ENCODE measurements at places on chromosomes 2 and 18.

DNA sequence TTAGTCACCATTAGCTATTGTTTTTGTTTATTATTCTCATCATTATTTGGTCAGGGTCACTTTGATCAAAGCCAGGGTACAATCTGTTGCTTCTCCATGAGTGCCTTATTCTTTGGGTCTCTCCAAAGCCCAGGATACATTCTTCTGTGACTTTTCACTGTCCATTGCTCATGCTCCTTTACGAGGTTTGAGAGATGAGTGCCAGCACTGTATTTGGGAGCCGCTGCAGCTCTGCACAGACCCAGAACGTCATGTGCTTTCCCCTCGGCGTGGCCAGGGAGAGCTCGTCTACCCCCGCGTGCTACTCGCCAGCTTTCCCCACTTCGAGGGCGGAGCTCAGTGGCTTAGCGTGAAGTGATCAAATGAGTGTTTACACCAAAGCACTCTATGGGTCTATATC is 123.7 kb downstream of the COL6A3 start:
- DNase-seq, result no peak

GRCh38 chr2:42064417-42064942 is 16.7 kb downstream of the PKDCC start:
- DNase-seq, result no peak

- DNase-seq, result peak; percentile 37
Observed at GRCh38 chr2:181307203-181307991, 149.8 kb upstream of the ITGA4 start.

DNA sequence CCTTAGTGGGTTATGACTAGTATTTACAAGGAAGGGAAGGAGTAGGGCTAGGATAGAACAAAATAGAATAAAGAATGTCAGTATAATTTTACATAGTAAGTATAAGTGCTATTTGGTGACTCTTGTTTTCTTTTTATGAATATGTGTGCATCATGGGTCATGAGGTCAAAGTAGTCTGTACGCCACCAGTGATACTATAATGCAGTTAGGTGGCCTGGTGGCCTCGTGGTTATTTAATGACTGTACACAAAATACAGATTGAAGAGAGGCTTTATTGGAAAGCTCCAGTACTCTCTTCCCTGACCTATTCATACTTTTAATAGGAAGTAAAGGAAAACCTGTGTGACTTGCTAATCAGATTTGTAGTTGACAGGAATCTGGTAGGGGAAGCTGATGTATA is 27.3 kb downstream of the CAB39 start:
- no peak for DNase-seq

- no peak for DNase-seq
Observed at GRCh38 chr2:171692331-171692730, 5.1 kb downstream of the DYNC1I2 start.

GRCh38 chr2:98935777-98936352 is at the start of gene CRACDL:
Gene CRACDL (minus strand): TSS chr2:98936225. CDS start chr2:98846800, 89,425 bp downstream.
- DNase-seq, result no peak

DNA sequence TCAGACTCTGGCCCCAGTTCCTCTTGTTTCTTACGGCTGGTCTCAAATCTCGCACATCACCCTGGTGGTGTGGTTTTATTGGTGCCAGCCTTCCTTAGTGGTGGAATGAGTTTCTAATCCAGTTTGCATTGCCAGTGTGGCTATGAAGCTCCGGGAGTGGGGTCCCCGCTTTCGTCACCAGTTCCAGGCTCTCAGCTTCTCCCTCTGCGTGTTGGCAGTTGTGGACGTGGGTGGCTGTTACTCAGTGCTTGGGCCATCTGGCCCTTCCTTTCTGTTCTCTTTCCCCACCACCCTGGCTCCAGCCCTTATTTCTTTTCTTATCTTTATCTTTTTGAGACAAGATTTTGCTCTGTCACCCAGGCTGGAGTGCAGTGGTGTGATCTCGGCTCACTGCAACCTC is 30.1 kb downstream of the EFR3B start:
- DNase-seq, result no peak

- peak; percentile 60 for DNase-seq
Observed at GRCh38 chr2:24972315-24972961, 683 bp upstream of the DNAJC27 start.

- peak; percentile 87 for DNase-seq
Observed at GRCh38 chr2:143128681-143129580, at the start of gene ARHGAP15. Gene ARHGAP15 (plus strand): TSS chr2:143129419.

DNA sequence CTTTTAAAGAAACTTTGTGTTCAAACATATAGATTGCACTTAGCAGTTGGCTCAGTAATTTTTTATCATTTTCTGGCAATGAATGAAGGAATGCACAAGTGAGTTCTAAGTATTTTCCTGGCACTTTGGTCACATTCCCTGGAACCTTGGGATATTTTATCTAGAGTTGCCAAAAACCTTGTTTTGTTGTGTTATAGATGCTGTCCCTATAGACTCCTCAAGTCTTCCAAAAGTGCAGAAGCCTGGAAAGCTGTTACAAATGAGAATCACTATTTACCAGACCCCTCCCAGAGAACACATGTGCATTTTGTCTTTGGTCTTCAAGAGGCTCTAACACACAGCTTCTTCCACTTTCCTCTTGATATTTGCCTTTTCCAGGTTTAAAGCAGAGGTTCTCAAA is 108.3 kb downstream of the RND3 start:
- no peak for DNase-seq

DNA sequence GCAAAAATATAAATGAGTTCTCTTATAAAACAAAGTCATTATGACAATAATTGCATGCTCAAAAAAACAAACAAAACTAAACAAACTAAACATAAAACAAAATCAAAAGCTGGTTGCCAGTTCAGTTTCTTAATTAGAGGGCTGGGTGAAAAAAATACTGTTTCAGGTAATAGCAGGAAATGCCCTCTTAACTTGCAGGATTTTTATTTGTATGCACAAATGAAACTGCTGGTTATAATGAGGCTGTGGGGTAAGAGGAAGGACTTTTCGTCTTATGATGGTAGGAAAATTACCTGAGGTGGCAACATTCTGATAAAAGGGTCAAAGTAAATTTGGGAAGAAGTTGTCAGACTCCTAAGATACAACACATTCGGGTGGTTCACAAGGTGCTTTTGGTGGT is 21.5 kb upstream of the CDKL4 start:
- no peak for DNase-seq

DNA sequence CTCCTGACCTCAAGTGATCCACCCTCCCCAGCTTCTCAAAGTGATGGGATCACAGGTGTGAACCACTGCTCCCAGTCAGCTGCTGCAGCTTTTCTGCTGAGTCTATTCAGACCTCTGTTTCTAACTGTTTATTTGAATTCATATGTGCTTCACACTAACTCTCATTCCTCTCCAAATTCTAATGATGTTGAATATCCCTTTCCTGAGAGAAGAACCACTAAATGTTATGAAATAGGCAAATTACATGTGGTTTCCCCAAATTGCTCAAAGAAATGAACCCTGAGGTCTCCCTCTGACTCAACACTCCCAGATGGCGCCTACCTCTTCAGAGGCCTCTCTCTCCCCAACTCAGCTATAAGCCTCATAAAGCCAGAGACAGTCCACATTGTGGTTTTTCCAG is 98.6 kb downstream of the IRS1 start:
- DNase-seq, result no peak

All from CD4-positive, alpha-beta T cell treated with Interleukin-21 for 1 hour (primary cell).